ENCODE measurements at places on chromosomes 4 and X.
A peak's percentile ranks its signal among the peaks of the same experiment; 100 is the strongest.

- peak; percentile 99 for DNase-seq
Measured at GRCh38 chr4:110860901-110861300, 238.0 kb upstream of the PITX2 start.

DNA sequence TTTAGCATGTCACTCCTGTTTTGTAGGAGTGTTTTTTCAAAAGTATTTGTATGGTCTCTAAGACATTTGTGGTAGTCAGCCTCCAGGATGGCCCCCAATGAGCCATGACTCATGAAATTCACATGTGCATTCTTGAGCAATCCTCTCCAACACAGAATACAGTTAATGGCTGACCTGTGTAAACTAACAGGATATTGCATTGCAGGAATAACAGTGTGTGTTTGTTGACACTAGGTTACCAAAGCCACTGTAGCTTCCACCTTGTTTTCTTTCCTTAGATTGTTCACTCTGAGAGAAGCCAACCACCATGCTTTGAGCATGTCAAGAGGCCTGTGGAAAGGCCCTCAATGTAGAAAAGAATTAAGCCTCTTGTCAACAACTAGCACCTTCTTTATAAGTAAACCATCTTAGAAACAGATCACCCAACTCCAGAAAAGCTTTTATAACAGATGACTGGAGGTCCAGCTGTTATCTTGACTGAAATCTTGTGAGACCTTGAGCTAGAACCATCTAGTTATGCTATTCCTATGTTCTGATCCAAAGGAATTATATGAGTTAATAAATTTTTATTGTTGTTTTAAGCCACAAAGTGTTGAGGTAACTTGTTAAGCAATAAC, 28.5 kb downstream of the TBCK start:
- peak; percentile 37 for DNase-seq

DNA sequence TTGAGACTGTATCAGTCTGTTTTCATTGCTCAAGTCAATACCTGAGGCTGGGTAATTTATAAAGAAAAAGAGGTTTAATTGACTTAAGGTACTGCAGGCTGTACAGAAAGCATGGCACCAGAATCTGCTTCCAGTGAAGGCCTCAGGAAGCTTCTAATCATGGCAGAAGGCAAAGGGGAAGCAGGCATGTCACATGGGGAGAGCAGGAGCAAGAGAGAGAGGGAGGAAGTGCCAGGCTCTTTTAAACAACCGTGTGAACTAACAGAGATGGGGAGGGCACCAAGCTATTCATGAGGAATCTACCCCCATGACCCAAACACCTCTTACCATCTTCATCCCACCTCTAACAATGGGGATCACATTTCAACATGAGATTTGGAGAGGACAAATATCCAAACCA, 7.2 kb upstream of the TMEM131L start:
- no peak for DNase-seq

- DNase-seq, result no peak
Measured at GRCh38 chr4:93743635-93744034, 84.9 kb upstream of the ATOH1 start.

- DNase-seq, result no peak
Measured at GRCh38 chr4:158254292-158254691, 44.0 kb downstream of the TMEM144 start.

- DNase-seq, result no peak
Measured at GRCh38 chr4:72388521-72388920, 180.5 kb downstream of the ADAMTS3 start.

DNA sequence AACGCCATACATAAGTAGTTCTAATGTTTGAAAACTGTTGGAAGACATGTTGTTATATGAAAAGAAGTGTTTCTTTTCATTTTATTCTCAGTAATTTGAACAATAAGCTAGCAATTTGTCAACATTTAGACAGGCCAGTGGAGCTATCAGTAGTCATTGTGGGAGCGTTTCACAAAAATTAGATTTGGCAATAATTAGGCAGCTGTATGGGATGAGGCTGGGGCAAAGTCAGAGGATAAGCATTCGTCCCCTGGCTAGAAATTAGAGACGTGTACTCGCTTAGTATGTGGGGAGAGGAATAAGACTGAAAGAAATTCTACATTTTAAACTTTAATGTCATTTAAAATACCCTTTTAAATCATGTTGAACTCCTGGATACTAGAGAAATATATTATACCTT, 70.6 kb downstream of the TMEM144 start:
- no peak for DNase-seq

DNA sequence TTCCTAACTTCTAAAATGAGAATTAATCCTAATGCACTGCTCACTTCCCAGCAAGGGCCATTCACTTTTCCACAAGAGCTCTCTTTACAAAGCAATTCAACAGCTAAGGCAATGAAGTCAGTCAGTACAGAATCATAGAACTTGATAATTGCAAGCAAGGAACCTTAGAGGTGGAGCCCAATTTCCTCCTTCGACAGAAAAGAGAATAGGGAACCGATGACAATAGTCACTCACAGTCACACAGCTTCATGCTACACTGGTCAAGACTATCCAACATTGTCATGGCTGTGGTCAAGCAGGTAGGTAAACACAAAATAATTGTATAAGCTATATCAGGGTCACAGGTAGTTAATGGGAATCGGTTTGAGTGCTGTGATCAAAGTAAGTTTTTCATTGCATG, 90.0 kb downstream of the ELOVL6 start:
- no peak for DNase-seq

GRCh38 chrX:114626323-114626722, 42.4 kb downstream of the HTR2C start:
- no peak for DNase-seq

DNA sequence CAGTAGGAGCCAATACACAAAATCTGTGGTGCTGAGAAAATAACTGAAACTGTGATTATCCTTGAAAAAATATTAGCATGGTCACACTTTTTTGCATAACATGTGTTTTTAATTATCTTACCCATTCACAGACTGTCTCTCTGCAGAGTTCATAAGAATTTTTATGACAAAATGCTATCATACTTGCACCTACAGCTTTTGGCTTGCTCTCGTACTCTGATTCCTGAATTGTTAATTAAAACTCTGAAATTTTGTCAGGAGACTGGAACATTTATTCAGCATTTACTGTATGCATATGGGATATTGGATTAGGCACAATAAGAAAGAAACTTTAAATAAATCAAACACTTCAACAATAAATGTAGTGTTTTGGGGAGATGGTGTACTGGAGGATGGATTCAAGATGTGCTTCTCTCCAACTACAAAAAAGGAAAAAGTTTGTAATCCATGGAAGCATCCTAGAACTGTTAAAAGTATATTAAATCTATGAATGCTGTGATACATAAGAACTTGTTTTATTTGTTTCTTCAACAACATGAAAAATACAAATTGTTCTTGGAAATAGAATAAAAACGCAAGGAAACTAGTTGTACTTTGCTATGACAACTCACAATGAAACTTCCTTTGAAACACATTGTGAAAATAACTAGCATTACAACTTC, 260.5 kb downstream of the SPATA18 start:
- DNase-seq, result no peak

DNA sequence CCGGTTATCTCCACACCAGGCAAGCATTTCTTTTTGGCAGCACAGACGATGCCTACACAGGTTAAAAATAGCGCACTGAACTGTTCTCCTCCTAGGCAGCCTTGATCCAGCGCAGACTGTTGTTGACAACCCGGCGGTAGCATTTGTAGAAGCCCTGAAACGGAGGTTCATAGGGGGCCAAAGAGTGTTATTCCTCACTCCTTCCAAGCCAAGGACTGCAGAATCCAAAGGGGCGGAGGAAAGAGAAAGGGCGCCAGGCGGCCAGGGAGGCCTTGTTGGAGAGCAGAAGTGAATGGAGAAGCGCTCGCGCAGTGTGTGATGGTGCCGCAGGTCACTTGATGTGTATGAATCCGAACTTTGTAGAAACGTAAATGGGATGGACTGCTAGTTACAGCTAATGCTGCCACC, 82.7 kb downstream of the TENM3 start:
- no peak for DNase-seq
